ENCODE measurements at places on chromosomes 6 and 20.
A peak's percentile ranks its signal among the peaks of the same experiment; 100 is the strongest.

DNA sequence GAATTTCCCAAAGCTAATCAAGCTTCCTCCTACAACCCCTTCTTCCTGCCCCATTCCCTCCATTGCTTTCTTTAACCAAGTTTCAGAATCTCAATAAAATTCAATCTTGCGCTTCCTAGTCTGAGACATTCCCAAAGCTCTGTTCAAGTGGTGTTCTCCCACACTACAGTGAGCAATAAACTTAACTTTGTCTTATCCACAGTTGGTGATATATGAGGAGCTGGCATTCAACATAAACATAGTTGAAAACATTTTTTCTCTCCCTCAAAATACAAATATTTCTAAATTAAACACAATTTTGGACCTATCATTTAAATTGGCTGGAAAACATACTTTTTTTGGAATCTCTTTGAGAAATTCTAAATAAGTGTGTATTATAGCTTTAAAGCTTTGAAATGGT, 129.7 kb upstream of the HMGCLL1 start:
- DNase-seq: no peak

GRCh38 chr6:124148236-124148957, 344.7 kb downstream of the NKAIN2 start:
- DNase-seq: no peak

GRCh38 chr20:725491-725890, 42.8 kb downstream of the SLC52A3 start:
- no peak for DNase-seq

- DNase-seq: no peak
Measured at GRCh38 chr6:16429669-16430068, 191.3 kb downstream of the GMPR start.

- DNase-seq: peak; percentile 66
Measured at GRCh38 chr6:149922642-149923326, at the start of gene RAET1G. RAET1G (minus strand) TSS chr6:149923121; CDS start chr6:149923010, 111 bp downstream.

DNA sequence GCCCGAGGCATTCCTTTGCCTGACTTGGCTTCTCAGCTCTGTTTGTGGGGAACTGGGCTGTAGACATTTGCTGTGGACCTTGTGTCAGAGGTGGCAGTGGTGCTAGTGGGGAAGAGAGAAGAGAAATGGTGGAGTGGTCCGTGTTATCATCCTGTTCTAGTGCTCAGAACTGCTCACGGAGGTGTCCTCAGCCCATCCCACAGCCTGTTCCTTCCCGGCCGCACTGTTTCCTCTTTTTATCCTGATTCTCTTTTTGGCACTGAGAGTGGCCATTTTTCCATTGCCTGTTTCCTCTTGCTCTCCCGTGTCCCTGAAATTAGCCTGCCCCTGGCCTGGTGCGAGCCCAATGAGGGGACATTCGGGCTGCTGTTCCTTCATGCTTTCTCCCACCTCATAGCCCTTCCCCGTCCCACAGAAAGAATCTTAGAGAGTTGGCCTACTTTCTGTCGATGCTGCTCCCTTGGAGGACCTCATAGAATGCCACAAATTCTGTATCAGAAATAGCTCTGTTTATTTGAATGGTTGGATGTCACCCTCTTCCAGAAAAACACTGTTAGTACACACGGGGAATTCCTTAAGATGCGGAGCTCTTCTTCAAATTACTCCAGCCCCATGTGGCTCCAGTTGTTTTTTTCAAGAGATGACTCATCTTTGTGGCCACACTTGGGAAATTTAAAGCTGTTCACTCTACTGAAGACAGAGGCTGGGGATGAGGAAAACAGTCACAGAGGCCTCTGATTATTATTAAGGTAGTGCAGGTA, 26.1 kb downstream of the FARS2 start:
- DNase-seq: no peak

GRCh38 chr20:63355781-63356295, 5.3 kb downstream of the CHRNA4 start:
- DNase-seq: no peak

DNA sequence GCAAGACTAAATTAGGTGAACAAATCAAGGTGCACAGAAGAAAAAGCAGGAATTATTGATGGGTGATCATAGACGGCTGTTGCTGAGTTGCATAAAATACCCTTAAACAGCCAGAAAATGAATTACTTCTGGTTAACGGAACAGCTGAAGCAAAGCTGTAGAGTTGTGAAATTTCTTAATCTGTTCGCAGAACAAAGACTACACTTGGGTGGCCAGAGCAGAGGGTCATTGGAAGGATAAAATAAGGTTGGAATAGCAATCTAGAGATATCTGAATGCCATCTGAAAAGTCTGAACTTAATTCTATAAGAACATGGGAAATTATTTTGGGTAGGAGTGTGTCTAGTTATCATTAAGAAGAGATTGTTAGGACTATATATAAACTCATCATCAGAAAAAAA, 339.1 kb upstream of the RSPO3 start:
- no peak for DNase-seq

DNA sequence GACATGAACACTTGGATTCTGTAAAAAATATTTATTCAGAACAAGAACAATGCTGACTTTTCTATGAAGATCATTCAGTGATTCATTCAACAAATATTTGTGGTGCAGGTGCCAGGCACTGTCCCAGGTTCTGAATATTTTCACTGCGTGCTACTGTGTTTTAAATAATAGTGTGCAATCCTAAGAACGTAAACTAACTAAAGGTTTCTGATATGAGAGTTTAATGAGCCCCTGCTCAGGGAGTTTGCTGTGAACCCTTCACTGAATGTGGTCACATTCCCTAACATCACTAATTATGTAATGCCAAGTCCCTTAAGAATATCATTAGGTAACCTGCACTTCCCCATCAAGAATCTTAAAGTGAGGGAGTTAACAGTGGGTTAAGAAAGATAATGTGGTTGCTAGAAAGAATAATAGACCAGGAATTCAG, 1.7 kb upstream of the TMEM170B start:
- no peak for DNase-seq

- DNase-seq: no peak
Measured at GRCh38 chr20:63538204-63539091, 1.3 kb upstream of the PTK6 start.

DNA sequence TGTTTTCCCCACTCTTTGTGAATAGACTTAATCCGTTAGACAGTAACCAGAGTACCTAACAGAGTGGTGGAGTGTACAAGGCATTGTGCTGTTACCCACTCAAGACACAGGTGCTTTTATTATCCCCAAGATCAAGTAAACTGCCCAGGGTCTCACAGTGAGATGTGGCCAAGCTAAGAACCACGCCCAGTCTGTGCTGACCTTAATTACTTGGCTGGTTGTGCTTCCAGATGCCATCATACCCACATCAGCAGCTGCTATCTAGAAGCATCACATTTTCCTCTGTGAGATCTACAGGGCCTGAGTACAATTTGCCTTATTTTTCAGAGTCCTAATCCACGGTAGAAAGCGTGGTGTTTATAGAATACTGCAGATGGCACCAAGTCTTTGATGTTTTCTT, 70.3 kb downstream of the GFRA4 start:
- DNase-seq: no peak

DNA sequence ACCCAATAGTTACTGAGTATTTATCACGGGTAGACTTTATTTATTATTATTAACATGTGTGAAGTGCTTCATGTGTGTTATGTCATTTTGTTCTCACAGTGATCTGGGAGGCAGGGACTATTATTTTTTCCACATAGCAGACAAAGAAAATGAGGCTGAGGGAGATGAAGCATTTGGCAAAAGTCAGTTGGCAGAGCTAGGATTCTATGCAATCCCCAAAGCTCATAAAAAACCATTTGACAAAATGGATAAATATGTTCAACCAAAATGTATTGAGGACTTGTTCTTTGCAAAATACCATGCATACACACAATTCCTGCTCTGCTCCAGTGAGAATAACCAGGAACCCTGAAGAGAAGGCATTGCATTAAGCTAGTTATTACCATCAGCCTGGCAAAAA, 184.4 kb downstream of the HS3ST5 start:
- DNase-seq: no peak

DNA sequence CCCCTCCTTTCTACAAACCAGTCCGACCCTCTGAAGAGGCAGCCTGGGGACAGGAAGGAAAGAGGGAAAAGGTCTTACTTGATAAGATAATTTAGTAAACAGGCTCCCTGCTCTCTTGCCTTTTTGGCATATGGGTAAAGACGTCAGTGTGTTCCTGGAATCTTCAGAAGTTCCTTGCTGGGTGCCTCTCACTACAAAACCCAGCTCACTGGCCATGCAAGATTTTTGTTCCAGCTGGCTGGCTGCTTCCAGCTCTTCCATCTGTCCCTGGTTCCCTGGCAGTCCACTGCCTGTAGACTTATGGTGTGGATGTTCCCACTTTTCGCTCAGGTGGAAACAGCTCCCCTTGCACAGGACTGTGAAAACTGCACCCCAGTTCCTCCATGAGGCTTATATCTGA, 57.4 kb downstream of the MOCS1 start:
- no peak for DNase-seq

DNA sequence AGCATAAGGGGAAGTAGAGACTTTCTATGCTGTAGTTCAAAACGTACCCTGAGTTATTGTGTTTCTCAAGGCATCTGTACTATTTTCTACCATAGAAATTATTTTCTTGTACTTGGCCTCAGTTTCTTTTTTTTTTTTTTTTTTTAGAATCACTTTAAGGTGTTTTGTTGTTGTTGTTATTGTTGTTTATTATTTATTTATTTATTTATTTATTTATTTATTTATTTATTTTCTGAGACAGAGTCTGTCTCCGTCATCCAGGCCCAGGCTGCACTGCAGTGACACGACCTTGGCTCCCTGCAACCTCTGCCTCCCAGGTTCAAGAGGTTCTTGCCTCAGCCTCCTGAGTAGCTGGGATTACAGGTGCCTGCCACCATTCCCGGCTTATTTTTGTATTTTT, 179.1 kb downstream of the GRIK2 start:
- no peak for DNase-seq

DNA sequence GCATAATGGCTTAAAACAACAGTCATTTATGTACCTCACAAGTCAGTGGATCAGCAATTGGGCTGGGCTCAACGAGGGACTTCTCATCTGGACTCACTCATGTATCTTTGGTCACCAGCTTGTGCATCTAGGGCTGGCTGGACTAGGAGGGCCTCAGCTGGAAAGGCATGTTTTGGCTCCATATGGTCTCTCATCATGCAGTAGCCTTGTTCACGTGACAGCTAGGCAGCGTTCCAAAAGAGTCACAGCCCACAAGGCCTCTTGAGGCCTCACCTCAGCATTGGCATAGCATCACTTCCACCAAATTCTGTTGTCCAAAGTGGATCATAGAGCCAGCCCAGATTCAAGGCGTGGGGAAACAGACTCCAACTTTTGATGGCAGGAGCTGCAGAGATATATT, 110.1 kb downstream of the MAFB start:
- DNase-seq: no peak

GRCh38 chr6:77010931-77011542, 452.3 kb downstream of the HTR1B start:
- DNase-seq: no peak

DNA sequence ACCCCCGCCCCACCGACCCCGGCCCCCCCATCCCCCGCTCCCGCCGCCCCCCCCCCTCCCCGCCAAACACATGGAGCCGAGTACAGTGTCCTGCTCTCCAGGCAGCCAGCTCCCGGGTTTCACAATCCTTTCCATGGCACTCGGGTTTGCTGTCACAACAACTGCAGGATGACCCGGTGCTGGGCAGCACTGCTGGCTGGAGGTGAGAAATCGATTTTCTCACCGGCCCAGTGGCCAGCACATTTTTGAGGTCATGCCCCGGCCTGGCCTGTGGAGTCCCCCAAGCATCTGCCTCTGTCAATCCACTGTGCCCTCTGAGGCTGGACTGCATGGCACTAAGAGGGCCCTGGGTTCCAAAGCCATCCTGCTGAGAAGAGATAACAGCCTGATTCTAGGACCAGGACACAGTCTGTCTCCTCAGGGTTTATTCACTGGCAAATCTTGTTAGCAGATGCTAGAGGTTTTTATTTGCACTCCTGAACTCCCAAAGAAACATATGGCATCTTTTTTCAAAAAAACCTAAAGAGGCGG, 129.5 kb downstream of the NFATC2 start:
- no peak for DNase-seq

GRCh38 chr6:41302638-41303037, 16.2 kb upstream of the TREM1 start:
- no peak for DNase-seq

GRCh38 chr6:159609652-159610178, 83.3 kb downstream of the SOD2 start:
- DNase-seq: no peak

- no peak for DNase-seq
Measured at GRCh38 chr6:6401401-6401800, 80.9 kb upstream of the F13A1 start.

GRCh38 chr6:52217761-52218160, 26.5 kb downstream of the IL17F start:
- DNase-seq: no peak

DNA sequence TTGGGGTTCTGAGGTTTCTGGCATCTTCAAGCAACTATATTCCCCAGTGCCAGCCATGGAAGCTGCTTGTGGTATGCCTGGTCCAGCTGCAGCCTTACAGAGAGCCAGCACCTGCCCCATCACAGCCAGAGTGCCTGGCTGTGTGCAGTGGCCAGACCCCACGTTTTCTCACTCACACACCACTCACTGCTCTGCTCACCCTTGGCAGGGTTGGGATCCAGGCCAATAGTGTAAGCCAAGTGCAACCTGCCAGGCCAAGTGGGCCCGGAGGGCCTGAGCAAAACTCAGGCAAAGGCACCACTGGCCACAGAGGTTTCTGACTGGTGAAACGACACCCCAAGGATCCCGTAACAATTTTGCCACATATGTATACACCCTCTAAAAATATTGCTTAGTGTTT, 67.9 kb upstream of the EYA4 start:
- no peak for DNase-seq

GRCh38 chr6:98516206-98516605, 318.2 kb upstream of the POU3F2 start:
- DNase-seq: no peak

DNA sequence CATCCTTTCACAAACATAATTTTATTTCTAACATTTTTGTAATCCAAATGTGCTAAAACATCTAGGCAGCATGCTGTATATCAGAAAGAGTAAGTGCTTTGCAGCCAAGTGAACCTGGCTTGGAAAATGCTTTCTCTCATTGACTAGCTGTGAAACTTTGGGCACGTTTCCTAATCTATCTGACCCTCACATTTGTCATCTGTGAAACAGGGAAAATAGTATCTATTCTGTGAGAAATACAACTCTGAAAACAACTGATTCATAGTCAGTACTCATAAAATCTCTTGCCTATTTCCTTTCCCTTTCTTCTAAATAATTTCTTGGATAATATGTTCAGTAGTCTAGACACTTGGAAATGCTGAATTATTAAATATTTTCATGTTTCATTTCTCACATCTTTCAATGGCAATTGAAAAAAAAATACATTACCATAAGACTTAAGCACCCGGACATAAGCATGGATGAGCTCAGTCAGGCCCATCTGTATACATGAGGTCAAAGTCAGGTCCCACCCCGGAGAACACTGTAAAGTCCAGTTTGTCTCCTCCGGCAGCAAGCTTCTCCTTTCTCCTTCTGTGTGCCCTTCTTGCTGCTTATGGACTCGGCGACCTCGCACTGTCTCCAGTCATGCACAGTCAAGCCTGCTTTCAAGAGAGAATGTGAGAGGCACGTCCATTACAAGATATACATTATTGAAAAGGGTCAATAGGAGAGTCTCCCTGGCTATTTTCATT, 455.0 kb upstream of the SOX4 start:
- DNase-seq: no peak
